Right ventricle myocardium superior (tissue), 1 donor: ENCODE measurements at places on chromosomes 5 and 9.

DNA sequence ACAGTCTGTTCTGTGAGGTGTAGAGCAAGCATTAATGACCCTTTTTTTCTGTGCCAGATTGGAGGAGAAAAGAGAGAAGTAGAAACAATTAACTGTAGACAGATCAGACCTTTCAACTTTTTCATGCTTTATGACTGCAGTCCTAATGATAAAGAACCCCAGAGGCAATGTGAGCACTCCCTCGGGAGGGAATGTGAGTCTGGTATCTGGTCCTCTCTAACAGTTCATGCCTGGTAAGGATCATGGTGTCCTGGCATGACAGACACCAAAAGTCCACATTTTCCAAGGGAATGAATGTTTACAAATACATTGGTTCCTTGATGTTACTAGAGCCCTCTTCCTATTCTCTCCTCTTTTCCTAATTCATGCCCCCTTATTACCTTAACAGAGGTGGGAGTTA is 70.3 kb downstream of the MTAP start:
- DNase-seq, result no peak

DNA sequence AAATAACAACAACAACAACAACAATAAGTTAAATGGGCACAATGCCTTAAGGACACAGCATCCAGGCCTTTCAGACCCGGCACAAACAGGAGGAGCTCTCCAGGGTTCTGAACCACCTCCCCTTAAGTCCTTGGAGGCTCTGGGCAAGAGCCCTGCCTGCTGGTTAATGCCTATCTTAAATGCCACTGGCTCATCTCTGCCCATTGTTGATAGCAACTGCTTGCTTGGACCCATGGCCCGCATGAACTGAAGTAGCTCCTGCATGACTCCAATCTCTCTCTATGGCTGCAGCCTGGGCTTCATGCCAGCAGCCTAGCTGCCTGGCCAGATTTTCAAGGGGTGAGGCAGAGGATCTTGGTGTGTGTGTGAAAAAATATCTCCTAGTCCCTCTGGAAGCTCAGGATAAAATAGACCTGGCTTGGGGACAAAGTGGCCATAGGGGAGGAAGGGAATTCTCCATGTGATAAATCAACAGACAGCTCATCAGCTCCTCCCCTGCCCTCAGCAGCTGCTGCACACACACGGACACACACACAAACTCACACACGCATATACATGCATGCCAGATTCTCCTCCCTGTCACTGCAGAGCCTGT is 27.4 kb downstream of the FAM219A start:
- peak; percentile 88 for DNase-seq

DNA sequence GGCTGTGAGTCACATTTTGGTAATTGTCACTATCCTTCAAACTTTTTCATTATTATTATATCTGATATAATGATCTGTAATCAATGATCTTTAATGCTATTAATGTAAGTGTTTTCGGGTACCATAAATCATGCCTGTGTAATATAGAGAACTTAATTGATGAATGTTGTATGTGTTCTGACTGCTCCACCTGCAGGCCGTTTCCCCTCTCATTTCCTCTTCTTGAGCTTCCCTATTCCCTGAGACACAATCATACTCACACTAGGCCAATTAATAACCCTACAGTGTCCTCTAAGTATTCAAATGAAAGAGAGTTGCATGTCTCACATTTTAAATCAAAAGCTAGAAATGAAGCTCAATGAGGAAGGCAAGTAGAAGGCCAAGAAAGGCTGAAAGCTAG is 420.9 kb upstream of the SGCD start:
- DNase-seq, result no peak

DNA sequence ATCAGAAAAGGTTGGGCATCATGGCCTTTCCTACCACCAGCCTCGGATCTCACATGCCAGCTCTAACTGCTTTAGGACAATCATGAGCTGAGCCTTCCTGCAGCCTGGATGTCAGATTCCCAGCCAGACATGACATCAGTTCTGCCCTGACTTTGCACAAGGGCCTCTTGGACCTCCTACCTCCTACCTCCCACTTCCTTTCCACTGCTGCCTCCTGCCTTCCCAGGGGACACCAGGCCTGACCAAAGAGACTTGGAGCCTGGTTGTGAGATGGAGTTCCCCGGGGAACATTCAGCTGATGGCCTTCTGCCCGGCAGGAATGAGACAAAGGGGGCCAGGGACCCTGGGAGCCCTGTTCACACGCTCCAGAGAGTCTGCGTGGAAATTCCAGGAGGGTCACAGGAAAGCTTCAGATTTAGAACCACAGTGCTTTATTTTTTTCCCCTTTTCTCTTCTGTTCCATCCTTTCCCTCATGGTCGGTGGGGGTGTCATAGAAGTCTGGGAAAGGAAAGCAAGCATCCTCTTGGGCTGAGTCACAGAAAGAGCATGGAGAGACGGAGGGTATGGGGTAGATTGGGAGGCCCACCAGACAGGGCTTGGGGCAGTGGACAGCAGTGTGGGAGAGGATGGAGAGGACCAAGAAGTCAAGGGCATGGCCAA is 35.4 kb upstream of the IL17B start:
- DNase-seq, result peak; percentile 64

DNA sequence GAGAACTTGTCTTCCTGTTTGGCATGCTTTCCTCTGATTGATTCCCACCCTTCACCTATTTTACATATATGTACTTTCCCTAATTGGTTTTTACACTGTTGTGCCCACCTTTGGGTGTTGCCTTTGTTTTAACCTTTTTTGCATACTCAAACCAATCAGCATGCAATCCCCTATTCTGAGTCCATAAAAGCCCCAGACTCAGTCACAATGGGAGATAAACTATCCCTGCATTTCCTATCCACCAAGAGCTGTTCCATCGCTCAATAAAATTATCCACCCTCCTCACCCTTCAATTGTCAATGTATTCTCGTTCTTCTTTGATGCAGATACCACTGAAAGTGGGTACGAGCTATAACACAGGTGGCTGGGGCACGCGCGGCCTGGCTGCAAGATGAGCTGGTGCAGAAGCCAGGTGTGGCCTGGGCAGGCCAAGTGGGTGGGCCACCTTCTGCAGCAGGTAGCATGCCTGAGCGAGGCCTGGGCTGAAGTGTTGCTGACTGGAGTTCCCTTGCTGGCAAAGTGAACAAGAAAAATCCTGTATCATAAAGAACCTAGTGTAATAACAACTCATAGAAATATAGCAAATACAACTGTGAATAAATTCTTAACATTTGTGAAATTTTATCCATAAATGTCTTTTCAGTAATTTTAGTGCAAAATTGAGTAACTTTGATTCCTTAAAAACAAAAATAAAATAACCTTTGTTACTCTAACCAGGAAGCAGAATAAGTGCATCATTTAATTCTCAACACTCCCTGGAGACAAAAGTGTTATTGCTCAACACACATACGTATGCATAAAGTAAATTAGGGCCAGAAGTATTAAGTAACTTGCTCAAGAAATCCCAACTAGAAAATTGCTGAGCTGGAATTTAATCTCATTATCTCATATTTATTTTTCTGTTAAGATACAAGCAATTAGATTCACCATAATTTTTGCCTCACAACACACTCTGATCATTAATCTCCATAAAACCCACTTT is 685.3 kb upstream of the EDIL3 start:
- no peak for DNase-seq

DNA sequence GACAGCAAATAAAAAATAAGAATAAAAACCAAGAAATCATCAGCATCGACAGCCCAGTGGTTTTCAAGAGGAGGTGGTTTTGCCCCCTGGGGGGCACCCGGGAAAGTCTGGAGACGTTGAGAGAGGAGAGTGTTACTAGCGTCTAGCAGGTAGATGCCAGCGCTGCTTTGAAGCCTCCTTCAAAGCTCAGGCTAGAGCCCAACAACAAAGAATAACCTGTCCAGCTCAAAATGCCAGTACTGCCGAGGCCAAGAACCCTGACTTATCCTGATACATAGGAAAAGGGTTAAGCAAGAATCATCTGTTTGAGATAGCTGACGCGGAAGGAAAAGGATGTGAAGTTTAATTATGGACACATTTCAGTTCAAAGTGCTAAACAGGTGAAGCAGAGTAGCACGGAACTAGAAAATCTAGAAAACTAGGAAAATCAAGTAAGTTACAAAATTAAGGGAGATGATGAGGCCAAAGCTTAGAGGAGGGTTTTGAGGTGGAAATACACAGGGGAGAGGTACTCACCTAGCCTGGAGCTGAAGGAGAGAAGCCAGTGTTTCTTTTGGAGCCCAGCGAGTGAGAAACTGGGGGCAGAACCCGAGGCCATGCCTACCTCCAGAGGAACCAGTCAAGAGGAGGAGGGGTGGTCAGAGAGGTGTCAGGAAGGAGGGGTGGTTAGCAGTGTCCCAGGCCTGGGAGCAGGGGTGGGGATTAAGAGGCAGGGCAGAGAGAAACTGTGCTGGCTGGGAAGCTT is 121.0 kb upstream of the RETREG1 start:
- DNase-seq, result no peak

- DNase-seq, result peak; percentile 34
Measured at GRCh38 chr5:140796718-140797095, 2.1 kb downstream of the PCDHA2 start.

GRCh38 chr5:174317256-174317894 is 271.9 kb downstream of the NSG2 start:
- no peak for DNase-seq

DNA sequence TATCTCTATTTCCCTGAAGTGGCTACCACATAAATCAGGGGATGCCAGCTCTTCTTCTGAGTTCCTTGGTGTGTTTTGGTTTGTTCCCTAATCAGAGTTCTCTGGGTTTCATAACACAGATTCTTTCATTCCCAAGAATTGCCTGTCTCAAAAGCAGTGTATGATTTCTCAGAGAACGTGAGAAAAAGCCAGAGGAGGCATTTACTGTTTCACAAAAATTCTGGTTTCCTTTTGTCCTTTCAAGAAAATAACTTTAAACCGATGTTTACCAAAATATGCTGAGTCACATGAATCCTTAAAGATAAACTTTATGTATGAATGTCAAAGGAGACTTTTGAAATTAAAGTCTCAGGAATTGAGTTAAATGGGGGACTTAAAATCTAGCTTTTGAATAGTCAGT is 314.3 kb downstream of the EBF1 start:
- DNase-seq, result no peak

GRCh38 chr5:79842991-79843390 is 148.1 kb downstream of the MTX3 start:
- DNase-seq, result no peak

DNA sequence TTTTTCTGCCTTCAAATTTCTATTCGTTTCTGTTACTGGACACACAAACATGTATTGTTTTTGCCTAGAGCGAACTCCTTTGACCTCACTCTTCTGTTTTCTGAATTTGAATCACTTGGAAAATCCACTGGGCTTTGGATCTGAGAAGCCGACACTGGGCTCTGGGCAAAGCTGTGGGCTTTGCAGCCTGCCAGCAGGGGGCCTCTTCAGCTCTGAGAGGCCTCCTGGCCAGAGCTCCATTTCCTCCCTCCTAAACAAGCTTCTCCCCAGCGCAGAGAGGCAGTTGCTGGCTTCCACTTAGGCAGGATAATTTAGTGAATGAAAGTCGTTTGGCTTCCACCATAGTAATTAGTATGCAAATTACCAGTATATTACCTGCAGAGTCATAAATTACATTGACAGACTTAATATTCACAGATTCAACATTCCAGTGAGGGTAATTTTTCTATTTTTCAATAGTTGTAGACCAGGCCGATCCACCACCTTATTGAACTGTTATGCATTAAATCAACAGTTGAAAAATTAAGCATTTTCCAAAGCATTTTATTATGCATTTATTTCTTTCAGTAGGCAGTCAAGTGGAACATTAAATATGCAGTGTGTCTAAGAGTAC is 104.0 kb upstream of the ZNF366 start:
- DNase-seq, result peak; percentile 84

DNA sequence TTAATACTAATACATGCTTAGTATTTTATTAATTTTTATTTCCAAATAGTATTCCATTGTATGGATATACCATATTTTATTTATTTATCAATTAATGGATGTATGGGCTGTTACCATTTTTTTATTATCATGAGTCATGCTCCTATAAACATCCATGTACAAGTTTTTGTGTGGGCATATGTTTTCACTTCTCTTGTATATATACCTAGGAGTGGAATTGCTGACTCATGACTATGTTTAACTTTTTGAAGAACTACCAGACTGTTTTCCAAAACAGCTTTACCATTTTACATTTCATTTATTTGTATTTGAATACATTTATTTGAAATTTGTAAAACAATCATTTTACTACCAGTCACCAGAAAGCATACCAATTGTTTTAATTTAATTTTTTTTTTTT is 14.1 kb upstream of the LRRC19 start:
- DNase-seq, result no peak

DNA sequence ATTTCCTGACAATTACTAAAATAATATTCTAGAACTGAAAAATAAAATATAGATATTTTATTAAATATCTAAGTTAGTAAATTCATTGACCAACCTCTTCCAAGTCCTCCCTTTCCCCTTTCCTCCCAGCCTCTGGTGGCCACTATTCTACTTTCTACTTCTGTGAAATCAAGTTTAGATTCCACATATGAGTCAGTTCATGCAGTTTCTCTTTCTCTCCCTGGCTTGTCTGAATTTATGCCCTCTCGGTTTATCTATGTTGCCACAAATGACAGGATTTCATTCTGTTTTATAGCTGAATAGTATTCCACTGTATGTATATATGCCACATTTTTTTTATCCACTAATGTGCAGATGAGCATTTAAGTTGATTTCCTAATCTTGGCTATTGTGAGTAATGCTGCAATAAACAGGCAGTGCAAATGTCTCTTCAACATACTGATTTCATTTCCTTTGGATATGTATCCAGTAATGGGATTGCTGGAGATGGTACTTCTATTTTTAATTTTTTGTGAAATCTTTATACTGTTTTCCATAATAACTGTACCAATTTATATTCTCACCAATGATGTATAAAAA is 52.3 kb downstream of the WDR36 start:
- DNase-seq, result no peak

DNA sequence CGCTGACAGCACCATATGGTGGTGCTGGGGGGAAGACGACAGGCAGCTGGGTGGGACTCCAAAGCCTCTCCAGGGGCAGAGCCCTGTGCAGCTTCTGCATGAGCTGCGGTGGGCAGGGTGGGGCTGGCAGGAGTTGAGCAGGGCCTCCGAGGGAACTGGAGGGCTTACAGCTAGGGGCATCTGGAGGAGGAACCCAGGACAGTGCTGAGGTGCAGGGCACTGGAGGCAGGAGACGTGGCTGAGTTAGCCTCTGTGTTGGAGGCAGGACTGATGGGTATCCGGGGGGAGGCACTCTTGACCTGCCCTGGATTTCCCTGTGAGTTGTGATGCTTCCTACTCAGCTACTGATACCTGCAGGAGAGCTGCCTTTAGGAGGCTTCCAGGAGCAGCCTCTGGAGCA is 45.0 kb downstream of the TENT4A start:
- no peak for DNase-seq

DNA sequence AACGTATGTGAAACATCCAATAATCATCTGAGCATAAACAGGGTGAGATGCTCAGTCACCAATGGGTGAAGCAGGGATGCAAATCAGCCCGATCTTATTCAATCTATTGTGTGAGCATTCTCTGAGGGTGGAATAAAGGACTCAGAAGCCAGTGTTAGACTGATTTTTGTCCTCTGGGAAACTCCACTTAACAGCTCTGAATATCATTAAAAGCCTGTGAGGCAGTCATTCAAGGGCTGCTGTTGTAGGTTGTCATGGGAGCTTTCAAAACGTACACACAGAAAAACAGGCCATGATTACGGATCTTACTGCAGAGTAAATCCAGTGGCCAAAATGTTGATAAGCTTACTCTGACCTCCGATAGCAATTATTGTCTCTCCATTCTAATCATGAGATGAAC is 266.5 kb upstream of the EFNA5 start:
- no peak for DNase-seq

GRCh38 chr5:10885026-10885425 is 124.0 kb upstream of the DAP start:
- DNase-seq, result no peak

- DNase-seq, result no peak
Measured at GRCh38 chr5:181133083-181133482, 2.1 kb upstream of the OR2V1 start.
